ENCODE measurements at places on chromosomes 12 and 14.

DNA sequence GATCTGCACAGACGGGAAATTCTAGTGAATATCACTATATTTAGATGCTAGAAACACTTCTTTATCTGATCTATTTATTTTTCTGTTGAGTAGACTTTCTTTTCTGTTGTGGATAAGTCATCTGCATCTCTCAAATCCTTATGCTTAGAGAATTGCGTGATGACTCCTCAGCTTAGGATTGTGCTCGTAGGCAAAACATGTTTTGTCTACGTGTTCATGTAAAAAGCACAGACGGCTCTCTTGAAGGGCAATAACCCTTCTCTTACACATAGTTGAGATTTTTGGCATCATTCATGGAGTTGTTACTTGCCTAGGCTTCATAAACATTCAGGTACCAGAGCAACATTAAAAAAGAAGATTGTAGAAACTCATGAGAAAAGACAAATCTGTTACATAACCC is 18.6 kb downstream of the PPFIBP1 start:
- DNase-seq, result no peak

- no peak for DNase-seq
These were observed 15.4 kb upstream of the ANKLE2 start for GRCh38 chr12:132776816-132777568.

DNA sequence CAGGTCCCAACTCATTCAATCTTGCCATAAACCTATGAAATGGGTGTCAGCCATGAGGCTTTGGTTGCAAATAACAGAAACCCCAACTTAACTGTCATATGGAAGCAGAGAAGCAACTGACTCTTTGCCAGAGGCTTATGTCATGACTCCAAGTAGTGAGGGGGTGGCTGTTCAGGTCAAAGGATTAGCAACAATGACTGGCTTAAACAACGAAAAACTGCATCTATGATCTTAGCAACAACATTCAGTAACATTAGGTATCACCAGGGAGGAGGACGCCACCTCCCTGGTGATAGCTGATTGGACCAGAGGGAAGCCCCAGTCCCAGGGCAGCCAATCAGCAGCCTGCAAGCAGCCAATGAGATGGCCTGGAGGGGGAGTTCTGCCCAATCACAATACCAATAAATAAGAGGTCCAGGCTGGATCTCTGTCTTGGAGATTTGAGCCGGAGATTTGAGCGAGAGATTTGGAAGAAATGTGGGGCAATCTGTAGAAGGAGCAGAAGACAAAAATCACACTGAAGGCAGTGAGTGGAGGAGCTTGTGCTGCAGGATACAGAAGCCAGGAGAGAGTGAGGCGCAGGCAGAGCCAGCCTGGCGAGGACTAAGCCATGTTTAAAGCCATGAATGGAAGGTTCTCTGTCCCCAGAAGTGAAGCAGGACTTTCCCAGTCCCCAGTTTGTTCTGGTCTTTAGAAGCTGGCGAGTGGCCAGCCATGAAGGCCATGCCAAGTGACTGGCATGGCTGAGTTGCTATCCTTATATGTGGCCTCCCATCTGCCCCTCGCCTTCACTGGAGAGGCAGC is 93.3 kb downstream of the CALM1 start:
- no peak for DNase-seq

GRCh38 chr12:68117661-68118060 is 41.9 kb downstream of the IFNG start:
- no peak for DNase-seq

DNA sequence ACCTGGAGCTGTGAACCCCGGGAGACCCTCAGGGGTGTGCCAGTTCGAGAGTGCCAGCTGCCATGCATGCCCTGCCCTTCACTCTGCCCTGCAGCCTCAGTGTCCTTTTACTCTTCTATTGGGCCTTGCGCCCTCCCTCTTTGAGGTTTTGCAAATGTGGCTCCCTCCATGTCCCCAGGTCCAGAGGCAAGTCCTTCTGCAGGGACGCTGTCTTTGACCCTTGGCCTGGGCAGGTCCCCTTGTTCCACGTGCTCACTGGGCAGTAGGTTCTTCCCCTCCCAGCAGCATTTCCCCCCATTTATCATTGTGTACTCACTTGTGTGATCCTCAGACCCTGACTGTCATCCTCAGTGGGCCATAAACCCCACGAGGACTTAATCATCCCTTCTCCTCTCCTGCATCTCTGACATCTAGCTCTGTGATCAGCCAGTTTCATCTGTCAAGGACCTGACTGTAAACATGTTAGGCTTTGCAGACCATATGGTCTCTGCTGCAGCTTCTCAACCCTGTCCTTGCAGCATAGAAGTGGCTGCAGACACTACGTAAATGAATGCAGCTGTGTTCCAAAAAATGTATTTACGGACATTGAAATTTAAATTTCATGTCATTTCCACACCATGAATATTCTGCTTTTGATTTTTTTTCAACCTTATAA is 36.6 kb downstream of the TSPAN9 start:
- no peak for DNase-seq

DNA sequence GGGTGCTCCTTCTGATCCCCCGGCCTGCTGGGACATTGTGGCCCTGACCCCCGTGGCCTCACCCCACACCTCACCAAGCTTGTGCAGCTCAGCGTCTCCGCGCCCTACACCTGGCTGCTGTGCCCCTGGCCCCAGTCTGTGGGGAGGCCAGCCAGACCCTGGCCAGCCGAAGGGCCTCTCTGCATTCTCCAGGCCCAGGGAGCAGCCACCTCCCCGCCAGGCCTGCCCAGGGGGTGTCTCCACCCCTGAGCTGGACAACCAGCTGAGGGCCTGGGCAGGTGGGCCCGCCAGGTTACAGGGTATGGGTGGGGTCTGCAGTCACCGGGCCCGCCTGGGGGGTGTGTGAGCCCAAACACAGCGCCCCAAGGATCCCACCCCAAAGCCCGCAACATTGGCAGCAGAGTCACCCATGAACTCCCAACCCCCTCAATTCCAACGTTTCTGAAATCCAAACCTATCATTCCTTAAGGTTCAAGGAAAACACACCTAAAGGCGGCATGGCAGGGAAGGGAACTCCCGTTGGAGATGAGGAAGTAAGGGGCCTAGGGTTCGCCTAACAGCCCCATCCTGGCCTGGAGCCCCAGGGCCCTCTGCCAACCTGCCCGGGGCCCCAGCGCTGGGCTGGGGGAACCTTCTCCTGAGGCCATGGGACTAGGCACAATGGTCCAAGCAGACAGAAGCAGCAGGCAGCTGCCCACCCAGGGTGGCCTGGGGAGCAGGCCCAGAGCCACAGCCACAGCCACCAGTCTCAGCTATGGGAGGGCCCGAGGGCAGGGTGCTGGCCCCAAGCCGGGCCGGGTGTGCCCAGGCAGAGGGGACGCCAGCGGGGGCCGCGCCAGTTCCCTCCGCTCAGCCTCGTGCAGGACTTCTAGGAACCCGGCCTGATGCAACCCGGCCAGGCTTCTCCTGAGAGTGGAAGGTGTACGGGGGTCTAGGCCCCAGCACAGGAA is 8.5 kb downstream of the AKT1 start:
- DNase-seq, result no peak

DNA sequence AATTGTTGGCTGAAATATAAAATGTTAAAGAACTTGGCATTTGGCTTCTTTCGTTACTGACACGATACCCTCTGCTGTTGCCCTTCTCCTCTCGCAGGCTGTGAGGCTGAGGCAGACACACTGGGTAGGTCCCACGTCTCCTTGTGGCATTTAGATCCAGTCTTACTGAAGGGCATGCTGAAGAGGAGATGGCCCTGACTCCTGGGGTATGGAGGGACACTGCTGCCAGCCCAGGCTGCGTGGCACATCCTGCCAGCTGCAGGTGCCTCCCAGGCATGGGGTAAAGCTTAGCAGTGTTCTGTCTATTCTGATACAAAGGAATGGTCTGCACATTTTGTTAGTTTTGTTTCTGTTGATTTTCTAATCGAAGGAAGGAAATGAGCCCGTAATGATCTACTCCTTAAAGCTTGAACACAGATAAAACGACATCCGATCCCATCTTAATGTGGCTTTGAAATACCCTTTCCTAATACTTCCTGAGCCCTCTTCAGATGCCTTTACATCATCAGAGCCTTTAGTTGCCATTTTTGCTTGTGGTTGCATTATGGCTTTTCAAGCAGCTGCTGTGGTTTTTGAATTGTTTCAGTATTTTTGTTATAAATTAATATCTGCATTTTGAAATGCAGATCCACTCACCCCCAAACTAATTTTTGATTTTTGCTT is 61.1 kb downstream of the WDR20 start:
- no peak for DNase-seq

GRCh38 chr14:39957290-39957689 is 525.1 kb upstream of the FBXO33 start:
- DNase-seq, result no peak

- DNase-seq, result peak; percentile 20
These were observed at the start of gene INSM2 for GRCh38 chr14:35533357-35534207. INSM2 (plus strand) TSS chr14:35534164; CDS start chr14:35534253, 89 bp downstream.

- DNase-seq, result no peak
These were observed 83.6 kb downstream of the SPRING1 start for GRCh38 chr12:116654226-116654743.

DNA sequence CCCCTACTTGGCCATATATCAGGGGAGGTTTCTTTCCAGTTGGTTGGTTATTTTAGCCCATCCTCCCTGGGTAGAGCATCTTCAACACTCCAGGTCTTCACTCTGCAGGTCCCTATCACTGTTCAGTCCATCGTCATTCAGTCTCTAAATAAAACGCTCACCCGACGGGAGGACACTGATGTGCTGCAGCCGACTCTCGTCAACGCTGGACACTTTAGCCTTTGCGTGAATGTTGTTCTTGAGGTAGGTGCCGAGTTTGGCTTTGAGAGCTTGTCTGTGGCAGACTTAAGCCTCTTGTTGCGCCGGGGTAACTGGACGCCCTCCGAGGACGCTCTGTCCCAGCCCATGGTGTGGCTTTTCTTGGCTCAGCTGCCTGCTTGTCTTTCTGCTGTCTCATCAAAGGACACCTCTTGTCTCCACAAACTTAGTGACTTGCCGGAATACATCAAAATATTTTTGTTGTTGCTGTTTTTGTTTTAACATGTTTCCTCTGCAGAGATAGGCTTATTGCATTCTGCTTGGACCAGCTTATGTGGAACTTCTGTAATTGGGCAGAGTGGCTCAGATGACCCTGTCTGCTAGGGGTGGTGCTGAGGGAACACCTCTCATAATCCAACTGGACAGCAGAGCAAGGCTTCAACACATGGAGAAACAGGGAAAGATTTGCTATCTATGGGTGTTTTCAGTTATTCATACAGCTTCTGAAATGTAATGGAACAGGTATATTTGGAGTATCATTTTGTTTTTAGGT is 26.5 kb downstream of the TCTN1 start:
- DNase-seq, result no peak

GRCh38 chr12:70549340-70550179 is 87.7 kb downstream of the PTPRB start:
- no peak for DNase-seq

- DNase-seq, result no peak
These were observed 148.3 kb downstream of the PTCSC3 start for GRCh38 chr14:36028218-36028617.

GRCh38 chr12:79183003-79183402 is 318.4 kb downstream of the SYT1 start:
- DNase-seq, result no peak

DNA sequence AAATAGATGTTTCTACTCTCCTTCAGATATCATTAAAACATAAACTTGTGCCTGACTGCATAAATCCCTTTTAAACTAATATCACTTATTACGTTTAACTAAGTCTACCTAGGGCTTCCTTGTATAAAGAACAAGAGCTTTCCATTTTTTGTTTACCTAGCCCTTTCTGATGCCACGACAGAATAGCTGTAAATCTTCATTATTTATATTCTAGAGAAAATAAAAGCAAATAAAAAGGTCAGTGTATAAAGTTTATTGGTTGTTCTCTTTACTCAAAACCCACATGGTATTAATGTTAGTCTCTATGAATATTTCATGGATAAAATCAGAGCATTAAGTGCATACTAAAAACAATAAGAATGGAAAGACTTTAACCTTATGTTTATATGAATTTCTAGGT is 269.1 kb downstream of the NAV3 start:
- DNase-seq, result no peak

DNA sequence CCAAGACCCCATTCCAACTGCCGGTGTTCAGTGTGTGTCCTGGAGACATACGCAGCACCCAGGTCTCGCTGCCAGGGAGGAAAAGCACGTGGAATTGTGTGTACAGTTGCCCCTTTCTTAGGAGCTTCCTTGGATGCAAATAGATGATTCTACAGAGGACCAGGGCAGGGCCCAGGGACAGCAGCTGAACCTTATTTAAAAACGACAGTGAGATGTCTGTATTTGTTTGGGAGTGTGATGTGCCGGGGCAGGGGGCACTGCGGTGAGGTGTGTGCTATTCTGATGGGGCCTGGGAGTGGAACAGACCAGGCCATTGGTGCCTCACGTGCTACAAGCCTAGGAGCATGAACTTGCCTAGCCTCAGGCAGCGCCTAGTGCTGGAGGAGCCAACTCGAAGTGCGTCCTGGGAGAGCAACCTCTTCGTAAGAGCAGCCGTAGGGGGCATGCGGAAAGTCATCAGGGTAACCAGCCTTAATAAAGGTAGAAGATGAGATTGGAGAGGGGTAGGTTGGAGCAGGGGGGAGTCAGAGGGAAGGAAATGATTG is 98.3 kb upstream of the ESRRB start:
- no peak for DNase-seq

DNA sequence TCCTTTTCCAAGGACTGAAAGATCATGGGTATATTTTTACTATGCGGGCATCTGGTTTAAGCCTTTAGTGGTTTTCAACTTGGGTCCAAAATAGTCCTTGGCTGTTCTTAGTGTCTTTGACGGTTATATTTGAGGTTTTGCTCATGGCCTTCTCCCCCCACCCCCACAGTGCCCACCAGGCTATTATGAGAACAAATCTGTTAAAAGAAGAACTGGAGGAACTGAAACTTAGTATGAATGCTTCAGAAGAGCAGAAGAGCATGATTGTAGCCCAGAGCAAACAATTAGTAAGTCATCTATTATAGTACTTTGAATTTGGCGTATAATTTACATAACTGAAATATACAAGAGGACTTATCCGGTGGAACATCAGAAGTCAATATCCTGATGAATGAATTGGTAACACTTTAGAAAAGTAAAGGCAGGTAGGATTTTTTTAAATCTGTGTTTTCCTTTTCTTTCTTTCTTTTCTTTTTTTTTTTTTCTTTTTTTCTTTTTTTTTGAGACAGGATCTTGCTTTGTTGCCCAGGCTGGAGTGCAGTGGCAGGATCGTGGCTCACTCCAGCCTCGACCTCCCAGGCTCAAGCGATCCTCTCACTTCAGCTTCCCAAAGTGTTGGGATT is 71.8 kb upstream of the BCAT1 start:
- no peak for DNase-seq

GRCh38 chr14:24283796-24284460 is 12.5 kb upstream of the RABGGTA start:
- no peak for DNase-seq

DNA sequence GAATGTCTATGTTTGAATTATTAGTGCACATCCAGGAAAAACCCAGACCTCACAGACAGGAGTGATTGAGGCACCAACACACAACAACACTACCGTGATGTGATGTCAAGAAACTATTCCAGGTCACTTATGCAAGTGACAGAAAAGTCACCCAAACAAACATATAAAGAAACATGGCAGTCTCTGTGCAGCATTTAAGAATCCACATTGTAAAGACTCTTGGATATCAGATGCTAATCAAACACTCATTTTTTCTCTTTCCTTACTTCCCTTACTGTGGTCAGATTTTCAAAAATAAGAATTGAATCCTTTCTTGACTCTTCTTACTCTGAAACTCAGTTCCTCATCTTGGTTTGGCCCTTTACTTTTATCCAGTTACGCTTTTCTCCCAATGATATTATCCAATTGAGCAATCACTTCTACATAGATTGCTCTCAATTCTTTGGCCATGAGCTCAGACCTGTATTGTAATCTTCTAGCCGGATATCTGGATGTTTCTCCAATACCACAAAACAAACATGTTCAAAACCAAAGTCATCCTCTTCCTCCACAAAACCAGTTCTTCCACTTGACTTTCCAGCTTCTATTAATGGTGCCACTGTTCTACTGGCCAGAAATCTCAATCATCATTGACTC is 115.4 kb downstream of the DUSP6 start:
- DNase-seq, result no peak

Measured in amygdala (tissue), 56 donors.